Activated CD8-positive, alpha-beta T cell treated with anti-CD3 and anti-CD28 coated beads for 36 hours (primary cell): ENCODE measurements at places on chromosomes 7 and 10. TPM values are rescaled to one million over a fixed set of nuclear protein-coding genes. Genes with fewer than 3 reads are reported as not detected.

Gene PRSS2
- not detected for total RNA-seq

Gene CHST15
- 0.81 TPM for total RNA-seq

Gene FAM237B
- not detected for total RNA-seq

Gene ACSM6
- total RNA-seq: not detected

Gene HOXA4
- not detected for total RNA-seq

Gene CNTNAP2
- not detected for total RNA-seq

Gene PARD3
- total RNA-seq: 1.6 TPM

Gene PHYHIPL
- total RNA-seq: not detected
